ENCODE measurements at places on chromosomes 3 and 15.

- DNase-seq, result no peak
Measured at GRCh38 chr3:164018500-164018899, 1059.8 kb downstream of the SI start.

GRCh38 chr15:69784798-69785566 lies 312.7 kb downstream of the TLE3 start:
- DNase-seq, result no peak

GRCh38 chr3:72496051-72496670 lies 352.1 kb downstream of the SHQ1 start:
- DNase-seq, result no peak

DNA sequence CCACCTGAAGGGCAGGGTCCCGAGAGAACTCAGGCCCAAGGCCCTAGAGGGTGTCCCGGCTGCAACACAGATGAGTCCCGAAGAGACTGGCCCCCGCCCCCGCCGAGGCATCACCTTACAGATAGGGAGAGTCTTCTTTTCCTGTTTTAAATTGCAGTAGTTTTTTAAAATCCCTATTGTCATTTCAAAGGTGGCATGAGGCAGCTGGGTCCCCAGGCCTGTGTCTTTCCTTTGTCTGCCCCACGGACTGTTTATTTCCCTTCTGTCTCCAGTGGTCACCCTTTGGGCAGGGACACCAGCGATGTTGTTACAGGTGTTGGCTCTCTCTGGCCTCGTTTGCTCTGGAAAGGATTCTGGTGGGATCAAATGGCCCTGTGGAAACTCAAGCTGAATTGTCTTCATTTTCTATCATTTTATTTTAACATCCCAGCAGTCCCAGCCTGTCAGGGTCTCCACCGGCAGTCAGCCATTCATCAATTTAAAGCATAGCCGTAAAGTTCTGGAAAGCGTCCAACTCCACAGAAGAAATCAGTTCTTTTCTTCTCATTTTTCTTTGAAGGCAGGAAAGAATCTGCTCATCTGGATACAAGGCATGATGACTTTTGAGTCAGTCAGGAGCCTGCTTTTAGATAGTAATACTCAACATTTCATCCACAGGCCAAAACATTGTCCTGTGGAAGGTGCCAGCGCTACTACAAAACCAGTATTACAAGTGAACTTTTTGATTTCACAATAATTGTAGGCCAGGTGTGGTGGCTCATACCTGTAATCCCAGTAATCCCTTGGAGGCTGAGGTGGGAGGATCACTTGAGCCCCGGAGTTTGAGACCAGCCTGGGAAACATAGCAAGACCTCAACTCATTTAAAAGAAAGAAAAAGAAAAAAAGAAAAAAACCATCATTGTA lies 96.2 kb downstream of the HES1 start:
- DNase-seq, result no peak

- no peak for DNase-seq
Measured at GRCh38 chr3:39108200-39108710, 775 bp downstream of the TTC21A start.

GRCh38 chr3:133987948-133988484 lies 41.7 kb downstream of the SLCO2A1 start:
- no peak for DNase-seq

- DNase-seq, result no peak
Measured at GRCh38 chr3:63069806-63070475, 194.7 kb upstream of the CADPS start.

GRCh38 chr15:42672444-42672843 lies 64.5 kb downstream of the CDAN1 start:
- DNase-seq, result no peak

All from activated naive CD8-positive, alpha-beta T cell treated with anti-CD3 and anti-CD28 coated beads, Interleukin-2, amount 50 U/mL, for 24 hours (primary cell).